ENCODE measurements at places on chromosomes 16 and 17.

DNA sequence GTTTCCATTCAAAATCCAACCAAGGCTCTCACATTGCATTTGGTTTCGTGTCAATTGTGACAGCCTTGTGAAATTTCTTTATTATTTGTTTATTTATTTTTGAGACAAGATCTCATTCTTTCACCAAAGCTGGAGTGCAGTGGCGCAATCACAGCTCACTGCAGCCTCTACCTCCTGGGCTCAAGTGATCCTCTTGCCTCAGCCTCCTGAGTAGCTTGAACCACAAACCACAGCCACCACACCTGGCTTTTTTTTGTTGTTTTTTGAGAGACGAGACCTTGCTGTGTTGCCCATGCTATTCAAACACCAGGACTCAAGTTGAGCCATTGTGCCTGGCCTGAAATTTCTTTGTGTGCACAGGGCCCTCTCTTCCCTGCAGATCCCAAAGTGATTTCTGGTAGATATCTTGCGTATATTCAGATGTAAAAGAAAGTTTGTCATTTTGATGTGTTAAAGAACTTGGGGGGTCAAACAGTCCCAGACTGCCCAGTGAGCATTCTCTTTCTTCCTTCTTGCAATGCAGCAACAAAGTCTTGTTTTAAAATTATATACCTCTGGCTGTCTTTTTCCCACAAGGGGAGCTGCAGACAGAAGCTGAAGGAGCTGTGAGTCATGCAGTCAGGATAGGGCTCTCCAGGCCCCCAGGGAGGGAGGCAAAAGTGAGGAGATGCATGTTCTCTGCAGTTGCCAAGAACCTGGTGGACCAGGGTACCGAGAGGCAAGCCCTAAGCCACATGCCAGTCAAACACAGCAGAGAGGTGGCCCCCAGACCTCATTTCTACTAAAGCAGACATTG lies 15.5 kb upstream of the USP22 start:
- DNase-seq = no peak

DNA sequence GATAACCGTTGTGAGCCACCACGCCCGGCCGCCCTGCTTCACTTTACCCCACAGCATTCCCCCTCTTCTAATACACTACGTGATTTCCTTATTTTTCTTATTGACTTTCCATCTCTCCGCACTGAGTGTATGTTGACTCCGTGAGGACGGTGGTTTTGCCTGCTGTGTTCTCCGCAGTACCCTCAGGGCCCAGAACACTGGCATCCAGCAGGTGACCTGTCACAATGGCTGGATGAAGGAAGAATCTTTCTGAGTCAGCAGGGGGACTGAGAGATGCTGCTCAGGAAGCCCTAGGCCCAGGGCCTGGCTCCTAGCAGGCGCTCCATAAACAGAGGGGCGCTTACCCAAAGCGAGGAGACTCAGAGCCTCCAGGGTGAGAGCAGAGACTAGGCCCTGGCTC lies 79.5 kb downstream of the RTN4RL1 start:
- DNase-seq = no peak

GRCh38 chr17:42438600-42439567 lies 15.8 kb upstream of the CAVIN1 start:
- DNase-seq = no peak

DNA sequence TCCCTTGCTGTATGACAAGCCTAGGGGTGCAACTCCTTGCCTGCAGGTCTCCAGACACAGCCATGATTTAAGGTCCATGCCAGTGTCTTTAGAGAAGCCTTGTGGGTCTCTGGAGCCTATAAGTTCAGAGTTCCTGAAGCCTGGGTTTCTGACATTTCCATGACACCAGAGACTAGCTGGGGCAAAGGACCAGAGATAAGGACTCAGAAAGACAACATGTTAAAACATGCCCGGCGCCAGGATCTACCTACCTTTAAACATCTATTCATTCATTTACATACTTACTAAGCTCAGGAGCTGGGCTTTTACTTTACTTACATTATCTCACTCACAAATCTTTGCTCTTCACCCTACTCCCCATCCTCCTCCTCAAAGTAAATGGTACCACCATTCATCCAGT lies 1.5 kb downstream of the MRPL27 start:
- DNase-seq = no peak

DNA sequence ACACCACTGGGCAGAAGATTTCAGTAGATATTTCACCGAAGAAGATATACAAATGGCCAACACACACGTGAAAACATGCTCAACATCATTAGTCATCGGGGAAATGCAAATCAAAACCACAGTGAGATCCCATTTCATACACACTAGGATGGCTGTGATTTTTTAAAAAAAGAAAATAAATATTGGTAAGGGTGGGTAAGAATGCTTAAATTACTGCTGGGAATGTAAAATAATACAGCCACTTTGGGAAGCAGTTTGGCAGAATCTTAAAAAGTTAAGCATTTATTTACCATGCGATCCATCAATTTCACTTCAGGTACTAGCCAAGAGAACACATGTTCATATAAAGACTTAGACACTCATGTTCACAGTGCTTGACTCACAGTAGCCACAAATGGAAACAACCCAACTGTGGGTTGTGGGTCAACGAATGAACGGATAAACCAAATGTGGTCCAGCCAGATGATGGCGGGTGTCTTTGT lies 6.5 kb upstream of the C16orf74 start:
- no peak for DNase-seq

DNA sequence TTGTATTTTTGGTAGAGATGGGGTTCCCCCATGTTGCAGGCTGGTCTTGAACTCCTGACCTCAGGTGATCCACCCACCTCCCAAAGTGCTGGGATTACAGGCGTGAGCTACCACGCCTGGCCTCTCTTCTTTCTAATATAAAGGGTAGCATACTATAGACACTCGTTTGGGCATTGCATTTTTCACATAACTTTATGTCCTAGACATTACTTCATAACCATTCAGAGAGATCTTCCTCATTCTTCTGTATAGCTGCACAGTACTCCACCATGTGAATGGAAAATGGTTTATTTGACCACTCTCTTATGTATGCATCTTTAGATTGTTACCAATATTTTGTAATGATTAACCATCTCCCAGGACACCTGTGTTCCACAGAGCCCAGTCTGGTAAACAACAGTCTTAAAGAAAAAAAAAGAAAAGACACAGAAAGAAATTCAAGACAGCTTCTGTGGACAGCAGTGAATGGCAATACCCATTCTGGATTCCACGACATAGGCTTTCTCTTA lies 42.1 kb downstream of the TK2 start:
- no peak for DNase-seq

DNA sequence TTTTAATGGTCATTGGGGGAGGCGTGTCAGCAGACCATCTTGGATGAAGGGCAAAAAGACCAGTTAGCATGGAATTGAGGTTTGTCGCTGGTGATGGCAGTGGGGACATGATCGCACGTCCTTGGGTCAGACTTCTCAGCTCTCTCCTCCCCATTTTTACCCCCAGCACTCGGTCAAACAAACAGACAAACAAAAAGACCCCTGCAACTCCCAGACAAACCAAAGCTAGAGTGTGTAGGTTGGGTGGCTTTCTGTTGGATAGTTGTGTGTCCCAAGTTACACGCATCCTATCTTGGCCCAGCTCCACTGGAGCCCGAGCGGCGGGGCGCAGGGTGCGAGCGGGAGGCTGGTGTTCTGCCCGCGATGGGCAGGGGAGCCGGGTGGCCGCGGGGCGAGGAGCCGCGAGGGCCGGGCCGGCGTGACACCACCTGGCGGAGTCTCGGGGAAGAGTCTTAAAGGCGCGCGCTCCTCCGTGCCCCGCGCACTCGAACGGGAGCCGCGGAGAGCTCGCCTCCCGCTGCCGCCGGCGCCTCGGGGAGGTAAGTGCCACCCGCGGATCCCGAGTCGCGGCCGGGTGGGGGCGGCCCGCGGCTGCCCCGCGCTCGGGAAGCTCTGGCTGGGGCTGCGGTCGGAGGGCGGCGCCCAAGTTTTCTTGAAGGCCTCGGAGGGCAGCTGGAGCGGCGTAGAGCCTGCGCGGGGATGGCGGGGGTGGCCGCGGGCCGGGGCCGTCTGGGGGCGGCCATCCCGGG lies 18.5 kb upstream of the NTN1 start:
- no peak for DNase-seq

DNA sequence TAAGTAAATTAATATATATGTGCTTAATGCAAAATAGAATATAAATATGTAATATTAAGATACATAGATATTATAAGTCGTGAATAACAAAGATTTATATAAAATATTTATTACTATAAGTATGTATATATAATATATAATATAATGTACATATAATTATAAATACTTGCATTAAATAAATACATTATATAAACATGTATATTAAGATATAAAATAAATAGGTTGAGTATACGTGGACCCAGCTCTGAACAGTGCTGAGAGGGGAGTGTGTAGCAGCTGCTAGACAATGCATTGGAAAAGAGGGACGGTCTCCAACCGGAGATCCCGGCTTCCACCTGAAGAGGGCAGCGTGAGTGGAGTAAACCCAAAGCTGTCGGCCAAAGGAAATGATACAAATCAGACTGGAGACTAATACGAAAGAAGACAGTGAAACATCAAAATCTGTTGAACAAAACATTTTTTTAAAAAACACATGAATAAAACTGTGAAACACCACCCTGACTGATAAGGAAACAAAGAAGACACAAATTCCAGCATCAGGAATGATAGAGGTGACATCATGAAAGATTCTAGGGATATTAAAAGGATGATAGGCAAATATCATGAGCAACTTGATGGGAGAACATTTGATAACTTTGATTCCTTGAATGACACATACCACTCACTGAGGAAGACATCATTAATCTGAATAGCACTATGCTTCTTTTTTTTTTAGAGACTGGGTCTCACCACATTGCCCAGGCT lies 125.4 kb upstream of the CHMP6 start:
- DNase-seq = peak; percentile 34

DNA sequence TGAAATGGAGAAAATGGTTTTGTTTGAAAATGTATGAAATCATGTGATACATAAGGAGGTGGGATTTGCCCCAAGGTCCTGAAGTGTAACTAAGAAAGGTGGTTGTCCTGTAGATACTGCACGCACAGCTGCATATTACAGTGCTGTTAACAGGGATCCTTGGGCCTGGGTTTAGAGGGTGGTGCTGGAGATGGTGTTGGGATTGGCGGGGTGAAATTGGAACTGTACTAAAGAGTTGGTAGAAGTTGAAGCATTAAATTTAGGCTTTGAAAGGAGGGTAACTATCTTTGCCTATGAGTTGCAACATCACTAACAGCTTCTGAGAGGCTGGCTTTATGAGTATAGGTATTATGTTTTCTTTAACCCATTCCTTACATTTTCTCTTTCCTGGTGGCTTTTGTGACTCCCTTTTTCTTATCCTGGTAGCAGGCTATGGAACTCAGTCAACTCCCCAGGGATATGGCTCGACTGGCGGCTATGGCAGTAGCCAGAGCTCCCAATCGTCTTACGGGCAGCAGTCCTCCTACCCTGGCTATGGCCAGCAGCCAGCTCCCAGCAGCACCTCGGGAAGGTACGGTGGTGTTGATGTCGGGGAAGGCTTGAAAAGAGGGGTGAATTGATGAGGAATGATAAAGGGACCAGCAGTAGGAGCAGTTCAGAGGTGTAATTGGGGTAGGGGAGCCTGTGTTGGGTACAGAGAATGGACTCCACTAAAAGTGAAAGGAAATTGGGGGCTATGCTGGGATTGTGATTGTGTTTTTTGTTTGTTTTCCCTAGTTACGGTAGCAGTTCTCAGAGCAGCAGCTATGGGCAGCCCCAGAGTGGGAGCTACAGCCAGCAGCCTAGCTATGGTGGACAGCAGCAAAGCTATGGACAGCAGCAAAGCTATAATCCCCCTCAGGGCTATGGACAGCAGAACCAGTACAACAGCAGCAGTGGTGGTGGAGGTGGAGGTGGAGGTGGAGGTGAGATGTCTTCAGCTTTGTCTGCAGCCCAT lies 3.8 kb downstream of the FUS start:
- no peak for DNase-seq

DNA sequence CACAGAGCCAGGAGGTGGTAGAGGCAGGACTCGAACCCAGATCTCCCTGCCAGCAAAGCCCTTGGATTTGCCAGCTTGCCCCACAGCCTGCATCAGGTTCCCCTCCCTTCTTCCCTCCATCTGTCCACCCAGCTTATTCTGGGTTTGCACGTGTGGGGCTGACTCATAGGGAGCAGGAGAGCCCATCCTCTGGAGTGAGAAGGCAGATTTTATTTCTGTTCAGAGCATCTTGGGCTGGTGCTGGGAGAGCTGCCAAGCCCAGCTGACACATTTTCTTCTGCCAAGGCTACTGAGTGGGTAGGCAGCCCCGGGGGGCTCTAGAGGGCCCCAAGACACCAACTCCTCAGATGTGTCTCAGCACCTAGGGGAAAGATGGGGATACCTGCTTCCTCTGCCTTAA lies 106.3 kb upstream of the CRHR1 start:
- DNase-seq = no peak

DNA sequence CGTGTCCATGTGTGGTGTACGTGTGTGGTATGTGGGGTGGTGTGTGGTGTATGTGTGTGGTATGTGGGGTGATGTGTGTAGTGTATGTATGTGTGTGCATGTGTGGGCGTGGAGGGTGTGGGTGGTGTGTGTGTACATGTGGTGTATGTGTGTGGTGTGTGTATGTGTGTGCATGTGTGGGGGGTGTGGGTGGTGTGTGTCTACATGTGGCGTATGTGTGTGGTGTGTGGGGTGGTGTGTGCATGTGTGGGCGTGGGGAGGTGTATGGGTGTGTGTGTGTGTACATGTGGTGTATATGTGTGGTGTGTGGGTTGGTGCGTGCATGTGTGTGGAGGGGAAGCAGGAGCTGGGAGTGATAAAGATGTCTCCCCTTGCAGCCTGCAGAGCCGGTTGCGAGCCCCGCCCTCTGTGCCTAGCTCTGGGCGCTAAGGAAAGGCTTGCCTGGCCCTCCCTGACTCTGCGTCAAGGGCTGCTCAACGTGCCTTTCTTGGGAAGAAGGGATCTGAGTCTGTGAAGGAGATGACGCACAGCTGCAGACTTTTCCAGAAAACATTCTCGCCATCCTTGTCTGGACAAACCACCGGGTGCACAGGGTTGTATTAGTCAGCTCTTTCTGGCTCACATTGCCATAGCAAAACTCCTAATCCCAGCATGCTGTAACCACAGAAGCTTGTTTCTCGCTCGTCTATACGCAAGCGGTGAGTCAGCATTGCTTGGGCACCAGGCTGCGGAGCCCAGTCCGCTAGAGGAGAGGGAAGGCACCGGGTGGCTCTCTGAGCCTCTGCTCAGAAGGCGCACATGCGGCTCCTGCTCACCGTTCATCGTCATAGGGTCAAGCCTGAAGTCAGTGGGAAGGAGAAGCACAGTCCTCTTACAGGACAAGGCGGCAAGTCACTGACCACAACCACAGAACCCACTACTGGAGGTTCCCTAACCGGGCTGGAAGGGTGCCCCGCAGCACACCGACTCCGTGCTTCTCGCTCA lies 2.0 kb upstream of the CD300H start:
- DNase-seq = no peak

- DNase-seq = no peak
Observed at GRCh38 chr16:85523602-85524364, 89.3 kb upstream of the GSE1 start.
